ENCODE measurements at places on chromosomes 5 and 9.

- DNase-seq, result no peak
These were observed 53.7 kb downstream of the PAX5 start for GRCh38 chr9:36980148-36980974.

- no peak for DNase-seq
These were observed 171.1 kb downstream of the SAXO1 start for GRCh38 chr9:18861609-18862544.

DNA sequence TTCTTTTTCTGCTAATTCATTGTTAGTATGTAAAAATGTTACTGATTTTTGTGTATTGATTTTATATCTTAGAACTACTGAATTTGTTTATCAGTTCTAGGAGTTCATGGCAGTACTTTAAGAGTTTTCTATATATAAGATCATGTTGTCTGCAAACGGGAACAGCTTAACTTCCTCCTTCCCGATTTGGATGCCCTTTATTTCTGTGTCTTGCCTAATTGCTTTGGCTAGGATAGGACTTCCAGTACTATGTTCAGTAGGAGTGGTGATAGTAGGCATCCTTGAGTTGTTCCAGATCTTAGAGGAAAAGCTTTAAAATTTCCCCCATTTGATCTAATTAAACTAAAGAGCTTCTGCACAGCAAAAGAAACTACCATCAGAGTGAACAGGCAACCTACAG is 20.1 kb downstream of the RCL1 start:
- no peak for DNase-seq

DNA sequence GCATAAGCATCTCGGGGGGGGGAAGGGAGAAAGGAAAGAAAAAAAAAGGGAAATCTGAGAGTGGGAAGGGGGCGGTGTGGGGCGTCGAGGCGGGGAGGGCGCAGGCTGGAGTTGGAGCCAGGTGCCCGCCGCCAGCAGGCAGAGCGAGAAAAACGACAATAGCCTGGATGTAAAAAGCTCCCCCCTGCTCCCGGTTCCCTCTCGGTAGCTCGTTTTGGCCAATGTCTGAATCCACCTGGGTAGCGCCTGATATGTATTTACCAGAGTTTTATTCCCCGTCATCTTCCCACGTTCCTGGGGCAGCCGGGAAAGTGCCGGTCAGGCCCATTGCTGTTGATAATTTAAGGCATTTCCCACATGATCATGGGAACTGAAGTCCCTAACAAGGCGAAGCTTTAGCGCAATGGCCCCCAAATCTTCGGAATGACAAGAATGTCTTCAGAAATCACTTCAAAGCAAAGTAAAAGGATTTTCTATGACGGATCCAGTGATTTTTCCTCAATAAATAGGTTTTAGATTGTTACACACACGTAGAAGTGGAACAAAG is 3.0 kb upstream of the OTP start:
- DNase-seq, result no peak

- DNase-seq, result no peak
These were observed 51.0 kb upstream of the APC start for GRCh38 chr5:112686675-112687074.

GRCh38 chr5:181059297-181060230 is 19.5 kb downstream of the BTNL9 start:
- DNase-seq, result no peak

Data from Panc1 (cell line).